ENCODE measurements at places on chromosomes 7 and 10.
A peak's percentile ranks its signal among the peaks of the same experiment; 100 is the strongest.

GRCh38 chr10:5692461-5693358 lies 8.1 kb downstream of the TASOR2 start:
- DNase-seq: peak; percentile 21

DNA sequence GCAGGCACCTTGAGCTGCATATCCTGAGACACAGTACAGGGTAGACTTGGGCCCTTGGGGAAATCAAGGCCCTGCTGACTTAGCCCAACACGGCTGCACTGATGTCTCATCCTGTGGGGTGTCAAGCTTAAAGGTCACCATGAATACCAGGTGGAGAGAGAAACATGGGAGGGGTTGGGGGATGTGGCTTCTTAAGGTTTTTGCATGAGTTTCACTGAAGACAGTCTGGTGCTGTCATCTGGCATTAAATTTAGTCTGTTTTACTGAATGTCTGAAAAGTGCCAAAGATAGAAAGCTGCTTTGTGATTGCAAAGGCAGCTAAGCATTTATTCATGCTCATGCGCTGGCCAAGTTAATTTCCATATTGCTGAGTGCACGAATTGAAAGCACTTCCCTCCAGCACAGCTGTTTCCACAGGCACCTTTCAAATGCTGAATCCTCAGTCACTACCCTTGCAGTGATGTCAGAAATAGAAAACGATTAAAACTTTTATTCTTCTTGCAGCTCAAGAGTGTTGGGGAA lies 102.1 kb downstream of the OSBPL3 start:
- no peak for DNase-seq

DNA sequence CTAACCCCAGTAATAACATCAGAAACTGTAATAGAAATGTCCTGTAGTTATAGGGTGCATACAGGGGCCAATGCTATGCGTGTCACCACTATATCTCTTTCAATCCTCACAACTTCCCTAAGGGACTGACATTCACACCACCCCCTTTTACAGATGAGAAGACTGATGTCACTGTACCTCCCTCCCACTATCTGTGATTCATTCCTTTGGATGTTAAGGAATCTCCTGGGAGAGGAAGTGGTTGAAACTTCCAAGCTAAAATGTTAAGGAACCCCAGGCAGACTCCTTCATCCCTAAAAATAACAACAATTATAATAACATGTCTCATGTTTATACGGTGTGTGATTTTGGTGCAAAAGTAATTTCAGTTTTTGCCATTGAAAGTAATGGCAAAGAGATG lies 5.4 kb downstream of the COL13A1 start:
- no peak for DNase-seq

- no peak for DNase-seq
Observed at GRCh38 chr10:47288916-47289495, 11.0 kb upstream of the GDF10 start.

- DNase-seq: no peak
Observed at GRCh38 chr7:55094092-55094690, 75.4 kb downstream of the EGFR start.

GRCh38 chr7:159107161-159107892 lies 37.3 kb downstream of the VIPR2 start:
- DNase-seq: no peak

DNA sequence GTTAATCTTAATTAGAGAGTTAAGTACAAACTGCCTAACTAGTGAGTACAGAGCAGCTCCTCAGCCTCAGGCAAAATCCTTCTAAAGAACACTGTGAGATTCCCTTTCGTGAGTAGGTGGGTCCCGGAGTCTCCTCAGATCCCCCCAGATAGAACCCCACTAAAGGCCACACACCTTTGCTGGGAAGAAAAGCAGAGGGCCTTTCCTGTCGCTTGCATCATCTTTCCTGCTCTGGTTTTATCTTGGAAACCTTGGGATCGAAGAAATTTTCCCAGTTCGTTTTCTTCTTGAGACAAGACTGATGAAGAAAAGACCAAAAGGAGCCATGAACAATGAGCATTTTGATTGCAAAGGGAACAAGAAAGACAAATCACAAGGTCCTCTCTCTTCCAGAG lies 40.9 kb downstream of the ICA1 start:
- DNase-seq: no peak

GRCh38 chr7:51335057-51335456 lies 18.4 kb upstream of the COBL start:
- no peak for DNase-seq

DNA sequence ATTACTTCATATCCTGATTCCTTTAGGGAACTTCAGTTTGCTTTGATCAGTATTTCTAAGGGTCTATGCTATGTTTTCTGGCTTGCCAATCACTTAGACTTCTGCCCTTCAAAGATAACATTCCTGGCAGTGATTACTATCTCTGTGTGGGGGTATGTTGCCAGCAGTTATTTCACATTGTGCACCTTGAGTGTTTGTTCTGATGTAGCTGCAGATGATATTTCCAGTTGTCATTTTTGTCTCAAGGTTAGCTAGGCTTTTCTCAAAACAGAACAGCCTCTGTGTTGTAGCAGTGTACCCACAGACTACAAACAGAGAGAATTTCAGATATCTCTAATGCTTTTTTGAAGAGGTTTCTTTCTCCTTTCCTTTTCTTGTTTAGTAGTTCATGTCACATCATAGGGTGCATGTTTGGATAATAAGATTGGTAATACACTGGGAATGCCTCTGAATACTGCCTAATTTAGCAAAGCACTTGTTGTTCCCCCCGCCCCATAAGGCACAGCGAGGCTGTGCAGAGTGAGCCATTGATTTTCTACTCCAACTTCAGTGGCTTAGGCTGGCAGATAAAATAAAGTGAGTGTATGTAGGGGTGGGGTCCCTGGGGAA lies 134.7 kb upstream of the AGR3 start:
- no peak for DNase-seq

DNA sequence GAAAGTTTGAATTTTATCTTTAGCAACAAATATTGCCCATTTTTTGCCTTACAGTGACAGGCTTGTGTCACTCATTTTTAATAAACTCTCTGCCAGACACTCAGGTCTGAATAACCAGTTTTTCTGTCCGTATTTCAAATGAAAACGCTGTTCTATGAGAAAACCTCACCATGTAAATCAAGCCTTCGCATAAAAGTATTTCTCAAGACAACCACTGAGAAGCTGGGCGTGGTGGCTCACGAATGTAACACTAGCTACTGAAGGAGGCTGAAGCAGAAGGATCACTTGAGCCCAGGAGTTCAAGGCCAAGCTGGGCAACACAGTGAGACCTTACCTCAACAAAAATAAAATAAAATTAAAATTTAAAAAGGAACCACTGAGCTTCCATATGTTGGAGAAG lies 339.3 kb downstream of the PARD3 start:
- no peak for DNase-seq

- DNase-seq: no peak
Observed at GRCh38 chr10:95327367-95327766, 36.6 kb upstream of the PDLIM1 start.

DNA sequence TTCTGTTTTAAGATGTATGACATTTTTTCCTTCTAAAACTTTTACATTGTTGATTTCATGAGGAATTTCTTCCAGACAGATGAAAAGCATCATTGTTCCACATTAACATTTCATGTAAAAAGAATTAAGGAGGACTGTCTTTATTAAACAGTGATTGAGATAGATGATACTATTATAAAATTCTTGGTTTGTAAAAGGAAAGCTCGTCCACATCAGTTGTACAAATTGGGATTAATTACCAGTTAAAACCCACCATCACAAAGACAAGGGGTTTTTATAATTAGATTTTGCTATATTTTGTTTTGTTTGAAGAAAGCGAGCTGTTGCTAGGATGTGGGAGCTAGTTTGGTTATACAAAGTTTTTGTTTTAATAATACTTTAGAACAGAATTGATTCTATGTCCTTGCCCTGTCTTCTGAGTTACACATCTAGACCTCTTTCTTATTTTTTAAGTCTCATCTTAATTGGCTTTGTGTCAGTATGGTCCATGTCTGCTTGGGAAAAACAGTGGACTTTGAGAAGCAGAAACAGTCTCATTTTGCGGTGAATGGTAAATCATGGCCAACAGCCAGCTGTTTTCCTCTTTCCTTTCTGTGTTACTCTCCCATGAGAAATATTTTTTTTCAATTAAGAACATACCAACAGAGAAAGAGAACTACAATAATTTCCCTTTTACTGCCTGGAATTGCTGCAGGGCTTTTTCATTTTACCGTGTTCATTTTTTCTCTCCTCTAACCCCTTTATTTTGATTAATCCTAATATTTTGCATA lies 3.2 kb downstream of the TES start:
- peak; percentile 27 for DNase-seq

GRCh38 chr7:142939226-142939910 lies at the start of gene LLCFC1:
TSS of gene LLCFC1 (plus strand) at chr7:142939484. CDS start at chr7:142939622, 138 bp downstream.
- no peak for DNase-seq

- no peak for DNase-seq
Observed at GRCh38 chr7:158869876-158870275, 13.5 kb downstream of the DYNC2I1 start.

DNA sequence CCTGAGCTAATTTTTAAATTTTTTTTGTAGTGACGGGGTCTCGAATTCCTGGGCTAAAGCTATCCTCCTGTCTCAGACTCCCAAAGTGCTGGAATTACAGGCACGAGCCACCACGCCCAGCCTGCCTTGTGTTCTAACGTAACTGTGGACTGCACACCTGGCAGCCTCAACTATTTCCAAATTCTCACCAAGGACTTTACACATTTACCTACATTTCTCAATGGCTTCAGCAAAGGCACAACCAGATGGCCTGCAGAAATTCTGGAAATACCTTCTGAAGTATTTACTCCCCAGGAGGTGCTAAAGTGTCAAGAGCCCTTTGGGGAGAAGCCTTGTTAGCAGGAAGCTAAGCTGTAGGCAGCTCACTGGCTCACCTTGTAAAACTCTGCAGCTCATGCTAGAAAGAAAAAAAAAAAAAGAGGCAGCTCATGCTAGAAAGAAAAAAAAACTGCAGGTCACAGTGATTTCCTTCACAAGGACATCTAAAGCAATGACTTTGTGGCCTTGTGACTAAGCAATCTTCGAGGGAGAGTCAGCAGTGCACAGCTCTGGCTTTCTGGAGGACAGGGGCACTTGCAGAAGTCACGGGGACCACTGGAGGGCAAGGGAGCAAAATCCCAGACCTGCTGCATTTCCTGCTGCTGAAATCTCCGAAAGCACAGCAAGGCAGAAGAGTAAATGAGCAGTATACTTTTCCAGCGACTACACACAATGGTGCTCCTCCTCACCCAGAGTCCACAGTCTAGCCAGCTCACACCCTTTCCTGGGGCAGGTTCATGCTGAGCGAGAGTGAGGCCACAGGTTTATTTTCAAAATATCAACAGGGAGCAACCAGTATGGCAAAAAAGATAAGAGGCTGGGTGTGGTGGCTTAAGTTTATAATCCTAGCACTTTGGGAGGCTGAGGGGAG lies 40.4 kb downstream of the BAIAP2L1 start:
- DNase-seq: no peak

DNA sequence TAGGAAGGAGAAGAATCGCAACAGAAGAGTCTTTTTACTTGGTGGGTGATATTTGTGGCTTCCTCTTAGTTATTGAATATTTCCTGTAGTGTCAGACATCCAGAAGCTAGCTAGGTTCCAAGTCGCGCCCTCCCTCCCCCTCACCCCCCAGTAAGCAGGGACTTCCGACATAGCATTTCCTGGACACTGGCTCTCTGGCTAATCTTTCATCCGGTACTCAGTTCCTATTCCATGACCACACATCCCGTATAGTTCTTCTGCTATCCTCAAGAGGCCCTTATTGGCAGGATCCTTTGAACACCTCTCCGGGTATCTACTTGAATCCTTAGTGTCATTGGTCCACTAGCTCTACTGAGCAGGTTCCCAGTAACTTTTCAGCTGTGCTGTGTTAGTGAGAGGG lies 167.8 kb downstream of the HDAC9 start:
- DNase-seq: no peak

DNA sequence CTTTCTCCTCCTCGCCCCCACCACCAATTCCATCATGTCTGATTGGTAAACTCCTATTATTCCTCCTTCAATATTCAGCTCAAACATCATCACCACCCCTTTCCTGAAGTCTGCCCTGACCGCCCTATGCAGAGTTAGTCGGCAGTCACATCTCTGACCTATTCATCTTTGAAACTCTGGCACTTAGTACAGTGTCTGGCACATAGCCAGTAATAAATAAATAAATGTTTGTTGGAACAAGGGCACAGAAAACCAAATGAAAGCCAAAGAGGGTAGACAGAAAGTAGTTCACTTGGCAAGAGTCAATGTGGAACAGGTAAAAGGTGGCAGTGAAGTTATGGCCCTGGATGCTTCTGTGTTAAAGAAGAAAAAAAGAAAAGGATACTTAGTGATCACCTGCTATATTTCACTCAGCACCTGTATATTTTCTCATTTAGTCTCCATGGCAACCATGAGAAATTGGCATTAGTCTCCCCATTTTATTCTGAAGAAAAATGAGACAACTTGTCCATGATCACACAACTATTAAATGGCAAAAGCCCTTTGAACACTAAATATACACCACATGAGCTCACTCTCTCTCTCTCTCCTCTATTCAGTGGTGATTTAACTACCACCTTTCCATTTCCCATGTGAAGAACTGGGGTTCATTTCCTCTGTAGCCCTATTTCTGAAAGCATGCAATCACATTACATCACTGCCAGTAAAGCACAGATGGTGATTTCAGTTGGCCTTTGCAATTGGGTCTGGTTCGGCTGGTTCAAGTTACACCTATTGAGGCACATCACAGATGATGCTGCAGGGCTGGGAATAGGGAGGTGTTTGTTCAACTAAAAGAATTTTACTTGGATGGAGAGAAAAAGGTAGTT lies 25.3 kb downstream of the CHCHD3 start:
- DNase-seq: no peak

DNA sequence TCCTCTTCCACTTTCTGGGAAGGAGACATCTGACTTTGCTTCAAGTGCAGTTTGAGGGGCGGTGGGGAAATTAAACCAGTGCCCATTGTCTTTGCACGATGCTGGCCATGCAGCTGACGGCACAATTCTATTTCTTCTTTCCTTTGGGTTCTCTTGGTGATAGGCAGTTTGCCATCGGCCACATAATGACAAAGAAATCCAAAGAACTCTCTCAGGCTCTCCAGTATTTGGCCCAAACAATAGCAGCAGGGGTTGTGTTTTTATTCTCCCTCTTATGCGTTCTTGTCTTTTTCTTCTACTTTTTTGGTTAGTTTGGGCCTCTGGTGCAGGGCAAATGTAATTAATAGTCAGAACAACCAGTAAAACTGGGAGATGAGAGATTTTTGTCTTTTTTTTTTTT lies 147.0 kb downstream of the EMX2 start:
- DNase-seq: no peak

GRCh38 chr10:5545778-5546710 lies 21.3 kb downstream of the CALML3 start:
- no peak for DNase-seq

DNA sequence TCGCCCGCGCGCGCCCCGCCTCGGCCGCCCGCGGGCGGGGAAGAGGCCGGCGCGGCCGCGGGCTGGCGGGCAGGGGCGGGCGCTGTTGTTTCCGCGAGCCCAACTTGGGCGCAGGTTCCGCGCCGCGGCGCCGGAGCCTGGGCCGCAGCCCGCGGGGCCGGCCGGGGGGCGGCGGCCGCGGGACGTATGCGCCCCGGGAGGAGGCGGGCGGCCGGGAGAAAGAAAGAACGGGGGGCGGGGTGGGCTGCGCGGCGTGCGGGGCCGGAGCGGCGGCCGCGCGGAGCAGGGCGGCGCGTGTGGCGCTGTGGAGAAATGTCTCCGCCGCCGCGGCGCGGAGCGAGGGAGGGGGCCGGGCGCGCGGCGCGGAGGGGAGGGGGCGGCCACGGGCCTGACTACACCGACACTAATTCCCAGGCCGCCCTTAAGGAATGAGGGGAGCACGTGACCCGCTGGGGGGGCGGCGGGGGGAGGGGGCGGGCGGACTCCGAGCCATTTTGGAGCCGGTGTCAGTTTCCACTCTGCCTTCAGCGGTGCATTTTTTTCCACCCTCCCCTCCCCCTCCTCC lies at the start of gene BMI1:
Gene BMI1, plus strand, starts transcription at position 509 of the 565 bp plus-strand sequence. CDS start 5,351 bp downstream, outside the sequence.
- DNase-seq: no peak

GRCh38 chr10:101851411-101852116 lies 8.0 kb upstream of the KCNIP2 start:
- DNase-seq: no peak
